ENCODE measurements at places on chromosomes 7 and 10.

- no peak for DNase-seq
Observed at GRCh38 chr7:15845461-15845860, 159.0 kb upstream of the MEOX2 start.

DNA sequence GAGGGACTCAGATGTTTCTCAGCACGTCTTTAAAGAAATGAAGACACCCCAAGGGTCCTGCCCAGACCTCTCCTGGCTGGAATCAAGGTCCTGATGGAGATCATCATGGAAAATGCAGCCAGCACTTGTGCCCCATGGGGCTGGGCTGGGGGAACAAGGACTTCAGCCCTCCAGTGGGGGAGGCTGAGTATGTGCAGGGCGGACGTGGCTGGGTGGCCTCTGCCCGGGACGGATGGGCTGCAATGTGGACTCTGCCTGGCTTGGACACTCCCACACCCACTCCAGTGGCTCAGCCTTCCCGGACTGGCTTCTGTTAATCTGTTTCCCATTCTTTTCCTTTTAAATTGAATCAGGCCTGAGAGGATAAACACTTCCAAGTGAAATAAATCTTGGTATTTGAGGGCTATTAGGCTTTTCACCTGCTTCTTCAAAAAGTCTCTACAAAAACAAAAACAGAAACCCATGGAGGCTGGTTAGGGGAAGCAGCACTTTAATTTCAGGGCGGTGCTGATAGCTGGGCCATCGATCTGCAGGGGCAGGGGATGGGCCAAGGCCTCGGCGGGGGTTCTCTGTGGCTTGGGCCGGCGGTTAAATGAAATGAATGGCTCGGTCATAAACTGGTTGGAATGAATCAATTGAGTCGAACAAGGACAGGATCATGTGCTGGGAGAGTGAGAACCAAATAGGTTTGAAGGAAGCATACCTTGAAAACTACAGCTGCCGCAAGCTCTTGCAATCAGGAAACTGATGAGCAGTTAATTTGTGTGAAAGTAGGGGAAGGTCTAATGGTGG is 51.4 kb downstream of the ADARB2 start:
- no peak for DNase-seq

DNA sequence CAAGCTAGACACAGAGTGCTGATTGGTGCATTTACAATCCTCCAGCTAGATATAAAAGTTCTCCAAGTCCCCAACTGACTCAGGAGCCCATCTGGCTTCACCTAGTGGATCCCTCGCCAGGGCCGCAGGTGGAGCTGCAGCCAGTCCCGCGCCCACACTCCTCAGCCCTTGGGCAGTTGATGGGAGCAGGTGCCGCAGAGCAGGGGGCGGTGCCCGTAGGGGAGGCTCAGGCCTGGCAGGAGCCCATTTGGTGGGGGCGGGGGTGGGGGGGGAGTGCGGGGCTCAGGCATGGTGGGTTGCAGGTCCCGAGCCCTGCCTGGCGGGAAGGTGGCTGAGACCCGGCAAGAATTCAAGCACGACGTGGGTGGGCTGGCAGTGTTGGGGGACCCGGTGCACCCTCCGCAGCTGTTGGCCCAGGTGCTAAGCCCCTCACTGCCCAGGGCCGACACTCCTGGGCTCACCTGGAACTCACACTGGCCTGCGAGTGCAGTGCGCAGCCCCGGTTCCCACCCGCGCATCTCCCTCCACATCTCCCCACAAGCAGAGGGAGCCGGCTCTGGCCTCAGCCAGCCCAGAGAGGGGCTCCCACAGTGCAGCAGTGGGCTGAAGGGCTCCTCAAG is 101.7 kb downstream of the ZNF438 start:
- no peak for DNase-seq

DNA sequence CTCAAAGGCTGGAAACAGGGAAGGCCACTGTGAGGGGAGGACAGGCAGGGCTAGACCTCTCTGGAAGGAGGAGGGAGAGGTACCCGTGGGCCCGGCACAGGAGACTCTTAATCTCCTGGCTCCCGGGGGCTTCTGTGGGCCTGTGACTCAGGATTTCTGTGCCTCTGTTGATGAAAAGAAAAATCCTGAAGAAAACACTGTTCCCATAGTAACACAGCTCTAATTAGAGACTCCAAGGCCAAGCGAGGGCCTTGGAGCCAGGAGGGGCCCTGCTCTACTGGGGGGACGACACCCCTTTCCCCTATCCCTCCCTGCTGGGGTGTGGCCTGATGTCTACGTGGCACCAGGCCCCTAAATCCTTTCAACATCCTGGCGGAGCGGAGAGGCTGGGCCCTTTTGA is 174.1 kb upstream of the TNRC18 start:
- no peak for DNase-seq

GRCh38 chr7:107850643-107851042 is 40.3 kb upstream of the DLD start:
- no peak for DNase-seq

GRCh38 chr7:79590391-79590790 is 136.9 kb upstream of the MAGI2 start:
- DNase-seq = no peak

DNA sequence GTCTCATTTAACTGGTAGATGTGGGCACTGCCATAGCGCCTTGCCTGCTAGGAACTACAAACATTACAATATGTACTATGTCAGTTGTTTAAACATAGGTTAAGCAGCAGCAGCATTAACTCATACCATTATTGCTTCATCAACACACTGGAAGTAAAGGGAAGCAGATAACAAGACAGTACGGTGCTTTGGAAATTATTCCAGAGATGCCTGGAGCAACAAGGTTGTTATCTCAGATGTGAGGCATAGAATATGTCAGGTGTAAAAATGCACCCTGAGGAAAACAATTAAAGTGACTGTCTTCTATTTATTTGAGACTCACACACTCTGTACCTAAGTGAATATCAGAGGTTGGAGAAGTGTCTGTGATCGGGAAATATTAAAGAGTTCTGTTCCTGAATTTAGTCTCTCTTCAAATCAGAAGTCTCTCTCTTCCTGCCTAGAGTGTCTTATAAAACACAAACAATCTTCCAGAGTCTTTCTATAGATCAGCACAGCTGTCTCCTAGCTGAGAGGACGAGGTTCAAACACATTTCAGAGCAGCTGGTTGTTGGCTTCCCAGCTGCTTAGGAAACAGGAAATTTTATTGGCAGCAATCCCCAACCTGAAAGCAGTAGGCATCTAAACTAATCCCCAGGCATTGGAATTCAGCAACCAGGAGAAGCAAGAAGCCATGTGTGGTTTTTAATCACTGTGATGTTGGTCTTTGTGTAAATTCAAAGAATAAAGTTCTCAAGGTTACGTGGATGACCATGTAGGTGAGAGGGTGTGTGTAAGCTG is 994.4 kb upstream of the LRRTM3 start:
- DNase-seq = no peak

DNA sequence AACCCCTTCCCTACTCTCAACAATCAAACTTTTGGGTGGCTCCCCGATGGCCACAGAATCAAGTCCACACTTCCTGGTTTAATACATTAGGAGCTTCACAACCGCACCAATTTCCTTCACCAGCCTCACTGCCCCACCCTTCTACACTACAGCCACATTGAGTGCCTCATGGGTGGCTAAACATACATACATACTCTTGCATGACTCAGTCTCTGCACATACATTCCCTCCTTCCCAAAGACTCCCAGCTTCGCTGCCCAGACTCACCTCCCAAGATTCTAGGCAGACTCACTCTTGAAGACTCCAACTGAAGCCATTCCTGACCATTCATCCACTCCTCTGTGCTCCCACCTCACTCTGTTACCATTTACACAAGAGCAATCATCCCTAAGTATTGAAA is 15.9 kb downstream of the VPS41 start:
- no peak for DNase-seq

DNA sequence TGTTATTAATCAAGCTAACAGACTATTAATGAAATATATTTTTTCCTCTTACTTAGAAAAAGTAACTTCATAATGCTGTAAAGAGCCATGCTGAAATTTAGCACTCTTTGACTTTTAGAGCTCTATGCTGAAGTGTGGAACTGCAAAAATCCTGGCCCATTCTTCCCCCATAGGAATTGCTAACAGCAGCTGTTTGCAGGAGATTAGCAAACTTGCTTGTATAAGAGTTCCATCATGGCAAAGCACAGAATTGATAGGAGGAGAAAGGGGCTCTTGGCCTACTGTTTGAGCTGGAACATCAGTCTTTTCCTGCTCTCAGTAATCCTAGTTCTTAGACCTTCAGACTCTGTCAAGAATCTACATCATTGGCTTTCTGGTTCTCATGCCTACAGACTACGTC is 18.3 kb upstream of the GNAT3 start:
- no peak for DNase-seq

DNA sequence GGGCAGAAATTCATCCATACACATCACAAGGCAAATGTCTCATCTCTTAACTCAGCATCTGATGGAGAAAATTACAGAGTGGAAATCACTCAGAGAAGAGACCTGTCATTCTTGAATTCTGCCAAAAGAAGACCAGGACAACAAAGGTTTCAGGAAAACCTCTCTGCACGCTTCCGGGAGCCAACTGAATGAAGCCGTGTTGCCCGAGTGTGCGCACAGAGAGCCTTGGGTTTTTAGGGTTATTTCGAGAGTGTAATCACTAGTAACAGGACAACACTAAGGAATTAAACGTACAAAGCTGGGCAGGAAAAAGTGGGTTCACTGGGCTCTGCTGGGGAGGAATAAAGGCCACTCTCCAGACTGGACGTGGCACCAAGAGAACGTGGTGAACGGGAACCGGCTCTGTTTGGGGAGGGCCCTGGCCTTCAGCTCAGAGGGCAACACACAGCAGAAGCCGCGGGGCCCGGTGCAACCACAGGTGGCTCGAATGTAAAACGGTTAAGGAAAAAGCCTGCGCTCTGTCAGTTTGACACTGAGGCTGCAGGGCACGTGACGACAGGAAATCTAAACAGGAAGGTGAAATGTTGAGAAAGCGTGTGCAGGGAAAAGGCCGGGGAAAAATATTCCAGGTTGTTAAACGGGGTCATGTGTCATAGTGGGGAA is 331.5 kb downstream of the DNAJB6 start:
- no peak for DNase-seq

DNA sequence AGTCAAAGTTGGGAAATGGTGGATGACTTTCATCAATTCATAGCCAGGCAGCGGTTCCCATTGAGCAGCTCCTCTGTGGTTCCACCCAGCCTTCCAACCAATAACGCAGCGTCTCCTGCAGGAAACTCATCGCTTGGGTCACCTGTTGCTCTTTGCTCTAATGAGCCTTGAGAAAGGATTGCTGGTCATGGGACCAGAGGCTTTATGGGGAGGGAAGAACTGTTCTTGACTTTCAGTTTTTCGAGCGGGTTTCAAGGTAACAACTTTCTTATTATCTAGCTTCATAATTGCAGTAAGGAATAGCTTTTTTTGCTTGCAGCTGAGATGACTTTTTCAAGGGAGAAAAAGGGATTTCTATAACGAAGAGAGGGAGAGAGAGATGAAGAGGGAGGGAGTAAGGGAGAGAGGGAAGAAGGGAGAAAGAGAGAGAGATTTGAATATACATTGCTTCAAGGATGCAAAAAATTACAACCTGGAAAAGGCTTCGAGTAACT is 405 bp upstream of the ENTPD1 start:
- DNase-seq = no peak

GRCh38 chr7:1611708-1612241 is 41.9 kb upstream of the PSMG3 start:
- peak; percentile 92 for DNase-seq

- no peak for DNase-seq
Observed at GRCh38 chr10:13241613-13242012, 7.4 kb upstream of the UCMA start.

GRCh38 chr7:158759245-158759614 is 54.6 kb upstream of the NCAPG2 start:
- DNase-seq = no peak

DNA sequence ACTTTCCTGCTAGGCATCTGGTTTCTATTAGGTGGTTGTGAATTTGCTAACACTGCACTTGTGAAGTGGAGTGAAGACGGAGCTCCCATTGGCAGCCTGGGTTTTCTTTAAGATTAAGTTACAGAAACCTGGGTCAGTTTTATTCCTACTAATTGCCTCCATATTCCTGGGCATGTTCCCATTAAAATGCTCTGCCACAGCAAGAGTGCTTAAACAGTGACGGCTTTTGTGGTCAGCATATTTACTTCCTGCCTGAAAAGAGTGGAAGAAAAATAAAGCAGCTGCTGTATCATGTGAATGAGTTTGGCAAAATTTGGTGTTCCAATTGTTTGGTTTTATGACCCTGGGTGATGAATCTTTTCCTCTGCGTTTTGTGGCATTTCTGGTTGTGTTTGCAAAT is 96.9 kb upstream of the PLXDC2 start:
- DNase-seq = peak; percentile 8

DNA sequence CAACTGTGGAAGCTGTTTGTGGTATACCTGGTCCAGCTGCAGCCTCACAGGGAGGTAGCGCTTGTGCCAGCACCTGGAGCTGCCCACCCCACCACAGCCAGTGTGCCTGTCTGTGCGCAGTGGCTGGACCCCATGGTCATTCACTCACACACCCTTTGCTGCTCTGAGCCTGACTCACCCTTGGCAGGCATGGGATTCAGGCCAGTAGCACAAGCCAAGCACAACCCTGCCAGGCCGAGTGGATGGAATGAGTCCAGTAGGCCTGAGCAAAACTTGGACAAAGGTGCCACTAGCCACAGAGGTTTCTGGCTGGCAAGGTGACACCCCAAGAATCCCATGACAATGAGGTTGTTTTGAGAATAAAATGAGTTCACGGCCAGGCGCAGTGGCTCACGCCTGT is 19.0 kb downstream of the RBM48 start:
- no peak for DNase-seq

DNA sequence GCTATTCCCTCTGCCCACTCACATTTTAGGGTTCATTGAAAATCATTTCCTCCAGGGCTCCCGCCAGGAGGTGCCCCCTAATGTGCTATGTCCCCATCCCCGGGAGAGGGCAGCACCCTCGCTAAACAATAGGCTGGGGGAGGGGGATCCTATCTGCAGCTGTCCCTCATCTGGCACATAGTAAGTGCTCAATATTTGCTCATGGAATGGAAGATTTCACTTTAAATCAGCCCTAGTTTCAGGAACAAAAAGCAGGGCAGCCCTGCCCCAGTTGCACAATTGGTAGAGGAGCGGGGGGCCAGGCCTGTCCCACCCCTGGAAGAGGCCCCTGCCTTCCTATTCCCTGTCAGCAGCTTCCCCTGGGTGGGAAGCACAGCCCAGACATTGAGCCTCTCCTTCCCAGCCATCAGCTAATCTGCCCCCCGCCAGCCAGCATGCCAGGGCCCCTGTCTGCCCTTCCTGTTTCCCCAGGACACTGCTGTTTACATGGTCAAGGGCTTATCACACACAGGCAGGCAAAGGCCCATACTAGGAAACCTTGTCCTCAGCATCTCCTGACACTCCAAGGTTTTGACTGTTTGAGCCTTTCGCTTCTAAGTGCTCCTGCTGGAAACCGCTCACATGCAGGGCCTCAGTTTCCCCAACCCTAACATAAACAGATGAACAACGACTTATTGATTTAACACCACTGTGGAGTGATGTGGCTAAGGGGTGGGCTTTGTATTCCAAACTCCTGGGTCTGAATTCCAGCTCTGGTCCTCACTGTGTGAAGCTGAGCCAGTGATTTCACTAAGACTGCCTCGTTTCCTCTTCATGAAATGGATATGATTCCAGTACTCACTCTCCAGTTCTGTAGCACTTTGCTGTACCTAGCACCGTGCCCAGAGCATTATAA is 130.7 kb upstream of the ZMIZ1 start:
- DNase-seq = no peak

GRCh38 chr10:31930023-31930751 is 1.6 kb upstream of the ARHGAP12 start:
- no peak for DNase-seq

GRCh38 chr7:70612811-70613210 is 519.1 kb upstream of the GALNT17 start:
- no peak for DNase-seq

Measured in GM04503 (cell line).